CD4-positive, alpha-beta T cell (primary cell): ENCODE measurements at places on chromosomes 2 and 18. TPM values are rescaled to one million over a fixed set of nuclear protein-coding genes. Genes with fewer than 3 reads are reported as not detected.
A peak's percentile ranks its signal among the peaks of the same experiment; 100 is the strongest.

- no peak for DNase-seq
Observed at GRCh38 chr2:36407413-36407812, 51.8 kb downstream of the CRIM1 start.

- DNase-seq: no peak
Observed at GRCh38 chr2:179410552-179411356, 146.1 kb upstream of the SESTD1 start.

DNA sequence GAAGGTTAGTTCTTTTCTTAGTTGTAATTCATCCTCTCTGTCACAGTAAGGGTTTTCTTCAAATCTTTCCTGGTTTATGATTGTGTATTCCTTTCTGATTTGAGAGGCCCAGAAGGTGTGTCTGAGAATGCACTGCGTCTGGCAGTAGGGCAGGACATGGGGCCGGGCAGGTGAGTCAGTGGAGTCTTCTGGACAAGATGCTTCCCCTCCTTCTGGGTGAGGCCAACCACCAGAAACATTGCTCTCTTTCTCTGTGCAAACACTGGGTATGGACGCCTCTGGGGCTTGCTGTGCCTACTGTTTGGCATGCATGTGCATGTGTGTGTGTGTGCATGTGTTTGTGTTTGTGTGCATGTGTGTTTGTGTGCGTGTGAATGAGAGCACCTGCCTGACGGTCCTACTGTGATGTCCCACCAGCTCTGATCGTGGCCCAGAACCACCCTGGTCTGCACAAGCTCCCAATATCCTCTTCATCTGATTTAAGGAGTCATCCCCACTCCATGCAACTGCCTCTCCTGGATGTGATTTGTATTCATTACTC, 93.2 kb upstream of the DLX2 start:
- no peak for DNase-seq

- no peak for DNase-seq
Observed at GRCh38 chr2:230774348-230774951, 61.8 kb downstream of the CAB39 start.

- peak; percentile 24 for DNase-seq
Observed at GRCh38 chr18:32271672-32272208, 81.9 kb downstream of the MEP1B start.

DNA sequence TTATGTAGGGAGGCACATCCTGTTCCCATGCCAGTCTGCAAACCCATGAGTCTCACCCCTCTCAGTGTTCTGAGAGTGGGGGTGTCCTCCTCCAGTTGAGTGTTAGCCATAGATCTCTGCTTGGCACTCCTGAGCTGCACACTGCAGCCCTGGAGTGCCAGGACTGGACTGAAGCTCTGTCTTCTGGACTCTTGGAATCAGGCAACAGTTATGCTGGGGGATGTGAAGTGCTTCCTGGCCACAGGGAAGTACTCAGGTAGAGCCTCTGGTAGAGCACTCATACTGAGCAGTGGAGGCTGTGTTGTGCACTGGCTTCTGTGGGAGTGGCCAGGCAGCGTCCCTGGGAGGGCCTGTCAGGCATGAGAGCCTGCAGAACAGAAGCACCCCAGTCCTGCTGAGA, 43.0 kb downstream of the SERPINB7 start:
- DNase-seq: no peak

DNA sequence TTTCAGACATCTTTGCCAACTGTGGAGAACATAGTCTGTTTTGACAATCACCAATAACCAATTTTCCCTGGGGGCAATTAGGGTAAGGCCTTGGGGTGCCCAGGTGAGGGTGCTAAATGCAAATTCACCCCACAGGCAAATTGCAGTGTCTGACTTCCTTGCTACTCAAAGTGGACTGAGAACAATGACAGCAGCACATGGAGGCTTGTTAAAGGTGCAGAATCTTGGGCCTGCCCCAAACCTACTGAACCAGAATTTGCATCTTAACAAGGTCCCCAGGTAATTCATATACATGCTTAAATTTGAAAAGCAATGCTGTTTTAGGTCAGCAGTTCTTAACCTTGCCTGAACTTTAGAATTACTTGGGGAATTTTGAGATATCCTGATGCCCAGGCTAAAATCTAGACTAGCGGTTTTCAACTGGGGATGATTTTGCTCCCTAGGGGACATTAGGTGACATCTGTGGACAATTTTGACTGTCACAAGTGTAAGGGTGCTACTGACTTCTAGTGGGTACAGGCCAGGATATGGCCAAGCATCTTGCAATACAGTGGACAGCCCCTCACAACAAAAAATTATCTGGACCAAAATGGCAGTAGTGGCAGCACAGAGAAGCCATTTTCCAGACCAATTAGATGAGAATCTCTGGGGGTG, 80.2 kb upstream of the GCFC2 start:
- no peak for DNase-seq

The PJVK gene
- total RNA-seq: 3.8 TPM

The CHRNA1 gene
- 0.17 TPM for total RNA-seq

The GBX2 gene
- not detected for total RNA-seq

The CYB5A gene
- total RNA-seq: 3.7 TPM
